ENCODE measurements at places on chromosomes 11 and 22.
A peak's percentile ranks its signal among the peaks of the same experiment; 100 is the strongest.

DNA sequence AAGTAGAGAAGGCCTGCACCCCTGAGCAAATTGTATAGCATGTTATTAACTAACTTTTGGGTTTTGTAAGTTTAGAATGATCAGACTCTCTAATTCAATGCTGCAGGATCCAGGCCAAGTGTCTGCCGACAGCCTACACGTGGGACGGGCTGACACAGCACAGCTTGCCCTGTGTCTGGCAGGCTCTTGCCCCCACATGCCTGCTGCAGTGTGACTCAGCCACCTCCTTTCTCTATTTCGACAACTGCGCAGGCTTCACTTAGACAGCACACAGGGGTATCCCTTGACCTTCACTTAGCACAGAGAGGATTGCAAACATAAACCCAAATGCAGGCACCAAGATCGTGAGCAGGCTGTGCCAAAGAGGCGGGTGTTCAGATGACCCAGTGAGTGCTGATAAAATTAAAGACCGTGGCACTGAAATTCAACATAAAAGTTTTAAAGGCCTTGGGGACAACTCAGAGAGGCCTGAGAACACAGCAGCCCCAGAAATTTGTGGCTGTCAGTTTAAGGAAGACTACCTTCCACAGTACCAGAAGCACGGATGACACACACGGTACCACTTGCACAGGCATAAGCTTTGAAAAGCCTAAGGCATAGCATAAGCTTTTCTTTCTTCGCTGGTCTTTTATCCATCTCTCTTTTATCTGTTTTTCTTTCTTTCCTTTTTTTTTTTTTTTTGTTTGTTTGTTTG is 37.8 kb downstream of the SCN3B start:
- DNase-seq: no peak

DNA sequence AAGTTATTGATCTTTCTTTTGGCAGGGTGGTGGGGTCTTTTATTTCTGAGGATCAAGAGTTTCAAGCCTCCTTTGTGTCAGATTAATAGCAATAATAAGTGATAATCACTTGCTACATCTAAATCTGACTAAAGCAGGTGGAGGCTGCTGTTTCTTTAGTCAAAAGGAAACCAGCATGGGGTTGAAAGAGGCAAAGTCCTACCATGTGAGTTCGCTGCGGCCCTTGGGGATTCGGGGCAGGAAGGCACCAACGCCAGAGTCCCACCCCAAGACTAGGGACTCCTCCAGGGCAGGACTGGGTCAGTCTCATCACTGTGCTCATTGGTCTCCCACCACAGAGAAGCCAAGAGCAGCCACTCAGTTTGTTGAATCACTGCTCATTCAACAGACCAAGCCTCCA is 73.0 kb downstream of the TENM4 start:
- DNase-seq: no peak

DNA sequence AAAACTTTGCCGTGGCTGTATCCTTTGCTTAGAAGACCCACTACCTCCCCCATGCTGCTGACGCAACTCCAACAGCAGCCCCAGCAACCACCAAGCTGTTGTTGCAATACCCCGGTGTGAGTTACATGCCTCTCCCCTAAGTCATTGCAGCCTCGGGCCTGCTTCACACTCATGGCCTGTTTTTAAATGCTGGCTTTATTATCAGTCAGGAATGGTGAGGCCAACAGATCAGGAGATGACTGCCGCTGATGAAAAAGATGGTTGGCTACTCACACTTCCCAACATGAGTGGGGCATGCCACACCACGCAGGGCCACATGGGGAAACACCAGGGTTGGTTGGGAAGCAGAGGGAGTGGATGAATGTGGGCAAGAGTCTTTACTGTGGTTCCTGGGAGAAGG is 171.5 kb upstream of the SYT13 start:
- peak; percentile 38 for DNase-seq

DNA sequence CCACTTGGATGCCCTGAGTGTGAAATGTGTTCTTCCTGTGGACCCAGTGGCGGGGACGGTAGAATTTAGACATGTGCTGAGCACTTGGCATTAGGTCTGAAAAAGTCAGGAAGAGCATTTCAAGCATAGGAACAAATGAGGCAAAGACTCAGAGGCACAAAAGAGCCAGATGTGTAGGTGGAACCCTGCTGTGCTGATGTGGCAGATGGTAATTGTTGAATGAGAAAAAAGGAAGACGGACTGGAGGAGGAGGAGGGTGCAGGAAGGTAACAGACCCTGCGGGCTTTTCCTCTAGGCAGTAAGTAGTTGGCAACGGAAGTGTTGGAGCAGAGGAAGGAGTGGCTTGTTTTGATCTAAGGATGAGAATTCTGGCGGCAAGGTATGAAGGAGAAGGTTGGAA is 985.8 kb downstream of the TBC1D22A start:
- no peak for DNase-seq

- no peak for DNase-seq
Observed at GRCh38 chr11:126054882-126055281, 7.8 kb downstream of the CDON start.

Measured in omental fat pad (tissue), 4 donors.